Activated naive CD4-positive, alpha-beta T cell (primary cell): ENCODE measurements at places on chromosomes 2 and 18.

- DNase-seq: no peak
Observed at GRCh38 chr2:195666113-195666712, 9.2 kb downstream of the SLC39A10 start.

DNA sequence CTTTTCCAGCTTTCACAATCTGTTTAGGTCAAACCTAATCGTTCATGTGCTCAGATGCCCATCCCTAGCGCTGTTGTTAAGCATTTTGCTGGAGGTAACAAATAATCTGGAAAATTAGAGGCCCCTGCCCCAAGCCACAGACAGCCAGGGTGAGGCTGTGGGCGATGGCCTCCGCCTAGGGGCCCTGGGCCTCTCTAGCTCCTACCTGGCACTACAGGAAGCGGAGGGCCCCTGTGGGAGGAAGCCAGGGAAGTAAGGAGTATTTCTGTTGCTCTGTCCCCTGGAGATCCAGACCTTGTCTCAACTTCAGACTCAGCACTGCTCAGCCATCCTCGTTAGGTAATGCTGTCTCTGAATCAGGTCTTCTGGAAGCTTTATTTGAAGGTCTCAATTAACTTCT is 12.4 kb upstream of the FOSL2 start:
- DNase-seq: no peak

GRCh38 chr2:65678779-65679391 is 246.5 kb upstream of the SPRED2 start:
- no peak for DNase-seq

GRCh38 chr2:233142355-233142897 is 82.3 kb downstream of the INPP5D start:
- DNase-seq: no peak

DNA sequence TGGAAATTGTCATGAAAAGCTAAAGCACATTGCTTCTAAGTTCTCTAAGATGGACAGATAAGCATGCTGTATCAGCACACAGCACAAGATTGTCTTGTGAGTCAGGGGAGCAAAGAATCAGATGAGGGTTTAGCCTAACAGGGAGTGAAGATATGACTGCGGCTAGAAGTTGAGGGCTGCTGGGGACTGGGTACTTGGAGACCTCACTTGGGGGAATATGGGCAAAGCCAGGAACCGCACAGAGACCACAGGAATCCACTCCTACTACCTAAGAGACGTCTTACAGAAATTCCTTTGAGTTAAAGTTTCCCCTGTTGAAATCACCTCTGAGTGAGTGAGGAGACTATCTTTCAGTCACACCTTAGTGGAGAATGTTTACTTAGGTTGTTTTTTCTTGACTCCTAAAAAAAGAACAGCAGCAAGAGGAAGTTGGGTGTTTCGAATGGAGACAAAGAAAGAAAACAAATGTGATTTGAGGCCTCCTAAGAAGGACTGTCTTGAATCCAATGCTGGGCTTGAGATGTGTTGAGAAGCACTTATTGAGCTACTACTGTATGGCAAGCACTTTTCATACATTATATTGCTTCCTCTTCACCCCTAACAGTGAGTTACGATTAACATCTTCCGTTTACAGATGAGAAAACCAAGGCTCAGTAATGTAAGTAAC is 100.7 kb downstream of the ANKRD44 start:
- no peak for DNase-seq

GRCh38 chr2:172655838-172656573 is 79.6 kb upstream of the RAPGEF4 start:
- no peak for DNase-seq

- DNase-seq: no peak
Observed at GRCh38 chr2:30504731-30505130, 57.7 kb downstream of the LCLAT1 start.

DNA sequence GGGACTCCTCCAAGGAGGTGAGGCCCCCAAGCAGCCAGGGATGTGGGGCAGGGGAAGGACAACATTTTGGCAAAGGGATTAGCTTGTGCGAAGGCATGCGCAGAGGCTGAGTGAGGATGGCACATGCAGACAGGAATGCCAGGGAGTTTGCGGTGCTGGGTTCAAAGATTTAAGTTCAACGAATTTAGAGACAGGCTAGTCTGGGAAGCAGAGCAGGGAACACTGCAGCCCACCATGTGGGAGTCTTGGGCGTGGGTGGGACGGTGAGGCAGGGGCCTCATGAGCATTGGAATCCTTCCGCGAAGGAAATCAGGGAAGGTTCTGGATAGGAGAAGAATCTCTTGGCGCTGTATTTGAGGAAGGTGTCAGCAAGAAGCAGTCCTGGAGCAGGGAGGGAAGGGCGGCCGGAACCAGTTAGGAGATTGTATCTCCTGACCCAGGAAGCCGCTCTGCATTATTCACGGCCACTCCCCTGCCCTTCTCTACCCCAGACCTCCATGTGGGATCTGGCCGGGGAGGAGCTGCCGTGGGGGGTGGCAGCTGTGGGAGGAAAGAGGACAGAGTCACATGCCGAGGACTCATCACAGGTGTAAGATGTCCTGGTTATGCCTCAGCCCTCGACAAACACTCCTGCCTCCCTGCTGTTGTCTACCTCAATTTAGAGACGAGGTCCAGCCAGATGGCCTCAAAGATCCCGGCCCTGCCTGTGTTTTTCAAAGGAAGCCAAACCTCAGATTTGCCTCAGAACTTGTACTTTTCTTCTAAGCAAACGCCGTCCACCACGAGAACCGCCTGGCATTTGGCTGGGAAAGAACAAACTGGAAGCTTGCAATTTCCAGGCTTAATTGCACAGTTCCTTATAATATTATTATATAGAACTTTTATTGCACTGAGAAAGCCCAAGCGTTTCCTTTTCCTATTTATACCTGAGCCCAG is 123.7 kb upstream of the SMAD2 start:
- no peak for DNase-seq

GRCh38 chr2:218558986-218559385 is 9.2 kb downstream of the USP37 start:
- DNase-seq: no peak

- DNase-seq: no peak
Observed at GRCh38 chr18:68233018-68233417, 481.9 kb downstream of the TMX3 start.

DNA sequence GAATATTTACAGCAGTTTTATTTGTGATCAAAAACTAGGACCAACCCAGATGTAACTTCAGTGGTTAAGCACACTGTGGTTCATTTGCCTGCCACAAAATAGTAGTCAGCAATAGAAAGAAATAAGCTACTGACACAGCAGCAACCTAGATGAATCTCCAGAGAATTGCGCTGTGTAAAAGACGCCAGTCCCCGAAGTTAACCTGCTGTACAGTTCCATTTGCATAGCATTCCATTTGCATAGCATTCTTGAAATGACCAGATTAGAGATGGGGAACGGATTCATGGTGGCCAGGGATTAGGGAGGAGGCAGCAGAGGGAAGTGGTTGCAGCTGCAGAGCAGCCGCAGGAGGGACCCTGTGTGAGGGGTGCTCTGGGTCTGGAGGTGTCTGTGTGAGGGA is 39.3 kb upstream of the NFATC1 start:
- no peak for DNase-seq

DNA sequence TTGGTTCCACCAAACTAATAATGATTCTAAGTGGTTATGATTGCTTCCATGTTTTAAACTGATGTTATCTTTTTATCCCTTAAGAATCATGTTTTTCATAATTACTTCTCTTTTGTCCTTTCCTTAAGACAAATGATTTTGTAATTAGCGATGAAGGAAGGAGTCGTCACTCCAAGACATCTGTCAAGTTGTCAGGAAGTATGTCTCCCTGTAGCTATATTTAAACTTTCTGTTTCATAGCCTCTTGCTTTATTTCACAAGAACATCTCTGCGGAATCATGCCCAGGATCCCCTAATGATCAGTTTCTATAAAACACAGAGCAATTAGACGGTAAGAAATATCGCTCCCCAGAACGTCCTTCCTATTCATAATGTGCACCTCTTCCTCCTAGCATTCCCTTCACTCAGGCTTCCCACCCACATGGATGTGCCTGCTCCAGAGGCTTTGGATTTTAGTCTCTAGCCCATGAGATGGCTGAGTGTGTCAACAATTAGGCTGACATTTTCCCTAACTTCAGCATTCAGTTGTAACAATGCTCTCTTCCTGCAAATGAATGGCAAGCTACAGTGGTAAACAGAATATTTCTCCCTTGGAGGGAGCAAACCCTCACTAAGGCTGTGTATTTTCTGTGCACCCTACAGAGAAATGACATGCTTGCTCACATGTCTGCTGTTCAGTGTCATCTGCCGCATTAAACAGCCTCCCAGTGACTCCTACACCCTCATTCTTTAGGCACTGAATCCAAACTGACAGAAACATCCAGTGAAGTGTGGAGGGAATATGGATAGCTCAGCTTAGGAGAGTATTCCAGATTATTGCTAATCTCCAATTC is 879.6 kb upstream of the CELF4 start:
- DNase-seq: no peak

GRCh38 chr2:217988014-217988839 is 14.6 kb downstream of the TNS1 start:
- peak; percentile 21 for DNase-seq

GRCh38 chr18:12048827-12049175 is 44.8 kb upstream of the ANKRD62 start:
- no peak for DNase-seq

DNA sequence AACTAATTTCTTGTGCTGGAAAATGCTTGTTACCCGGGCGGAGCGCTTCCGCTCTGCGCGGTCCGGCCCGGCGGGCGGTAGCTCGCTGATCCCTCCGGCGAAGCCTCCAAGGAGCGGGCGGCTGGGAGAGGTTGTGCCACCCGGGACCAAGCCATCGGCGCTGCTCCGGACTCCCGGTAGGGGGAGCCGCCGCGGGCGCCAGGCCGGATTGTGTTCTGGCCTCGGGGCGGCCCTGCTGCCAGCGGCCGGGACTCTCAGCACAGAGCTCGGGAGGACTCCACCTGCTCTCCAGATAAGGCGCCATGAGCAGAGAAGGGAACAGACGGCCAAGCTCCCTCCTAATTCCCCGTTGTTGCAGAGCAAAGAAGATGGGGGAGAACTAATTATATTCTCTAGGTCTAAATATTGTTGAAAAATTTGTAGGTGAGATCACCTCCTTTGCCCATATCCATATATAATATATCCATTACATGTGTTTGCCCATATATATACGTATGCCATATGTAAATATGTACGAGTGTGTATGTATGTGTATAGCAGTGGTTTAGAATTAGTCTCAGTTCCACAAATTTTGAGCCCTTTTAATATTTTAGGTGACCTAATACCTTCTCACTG is 13.8 kb upstream of the SATB2 start:
- DNase-seq: no peak

DNA sequence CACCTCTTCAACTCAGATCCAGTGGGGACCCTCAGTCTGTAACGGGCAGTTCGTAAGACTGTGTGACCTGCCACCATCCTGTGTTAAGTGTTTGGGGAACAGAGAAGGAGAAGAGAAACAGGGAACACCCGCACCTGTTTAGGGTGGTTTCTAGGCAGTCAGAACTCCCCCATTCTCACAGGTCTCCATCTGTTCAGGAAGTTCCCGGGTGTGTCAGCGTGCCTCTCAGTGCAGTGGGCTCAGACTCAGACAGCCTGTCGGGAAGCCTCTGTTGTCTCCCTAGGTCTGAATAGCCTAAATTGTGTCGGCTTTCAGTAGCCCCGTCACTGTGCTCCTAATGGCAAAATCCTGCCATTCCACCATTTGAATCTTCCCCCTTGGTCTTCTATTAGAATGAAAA is 256.6 kb downstream of the LOXHD1 start:
- no peak for DNase-seq

GRCh38 chr2:48597492-48597891 is 20.2 kb upstream of the GTF2A1L start:
- DNase-seq: no peak

DNA sequence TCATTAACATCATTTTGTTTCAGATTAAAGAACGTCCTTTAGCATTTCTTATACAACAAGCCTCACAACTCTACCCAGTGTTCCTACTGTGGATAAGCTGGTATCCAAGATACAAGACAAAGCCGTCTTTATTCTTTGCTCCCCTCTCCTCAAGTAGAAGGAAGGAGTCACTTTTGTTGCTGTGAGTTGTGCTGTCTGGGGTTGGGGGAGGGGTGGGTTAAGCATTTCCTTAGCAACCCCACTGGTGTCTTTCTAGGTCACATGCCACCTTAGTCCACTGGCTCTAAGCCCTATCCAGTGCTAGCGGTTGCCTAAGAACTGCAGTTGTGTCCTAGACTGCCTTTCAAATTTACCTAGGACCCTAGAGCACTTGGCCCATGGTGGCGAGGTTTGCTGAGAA is 155.6 kb upstream of the PIEZO2 start:
- no peak for DNase-seq

DNA sequence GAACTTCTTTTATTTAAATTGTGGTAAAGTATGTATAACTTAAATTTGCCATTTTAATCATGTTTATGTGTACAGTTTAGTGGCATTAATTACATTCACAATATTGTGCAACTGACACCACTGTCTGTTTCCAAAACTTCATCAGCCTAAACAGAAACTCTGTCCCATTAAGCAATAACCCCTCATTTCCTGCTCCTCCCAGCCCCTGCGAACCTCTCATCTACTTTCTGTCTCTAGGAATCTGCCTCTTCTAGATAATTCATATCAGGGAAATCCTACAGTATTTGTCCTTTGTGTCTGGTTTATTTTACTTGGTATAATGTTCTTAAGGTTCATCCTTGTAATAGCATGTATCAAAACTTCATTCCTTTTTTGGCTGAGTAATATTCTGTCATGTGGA is 75.1 kb downstream of the BOLA3 start:
- no peak for DNase-seq

DNA sequence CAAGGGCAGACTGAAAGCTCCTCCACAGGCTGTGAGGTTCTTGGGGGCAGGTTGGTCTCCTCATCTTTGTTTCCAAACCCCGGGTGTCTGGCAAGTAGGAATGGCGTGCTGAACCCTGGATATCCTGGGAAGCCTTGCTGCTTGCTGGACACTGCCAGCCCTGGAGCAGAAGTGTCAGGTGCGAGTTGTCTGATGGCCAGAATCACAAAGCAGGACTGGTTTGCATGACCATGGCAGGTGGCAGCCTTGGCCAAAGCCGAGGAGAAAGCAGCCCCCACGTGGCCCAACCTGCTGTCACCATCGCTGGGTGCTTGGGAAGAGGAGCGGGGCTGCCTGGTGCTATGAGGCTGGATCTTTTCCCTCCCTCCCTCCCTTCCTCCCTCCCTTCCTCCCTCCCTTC is 309.5 kb upstream of the HS6ST1 start:
- DNase-seq: no peak

GRCh38 chr2:238027058-238027457 is 33.7 kb upstream of the SCLY start:
- DNase-seq: no peak

DNA sequence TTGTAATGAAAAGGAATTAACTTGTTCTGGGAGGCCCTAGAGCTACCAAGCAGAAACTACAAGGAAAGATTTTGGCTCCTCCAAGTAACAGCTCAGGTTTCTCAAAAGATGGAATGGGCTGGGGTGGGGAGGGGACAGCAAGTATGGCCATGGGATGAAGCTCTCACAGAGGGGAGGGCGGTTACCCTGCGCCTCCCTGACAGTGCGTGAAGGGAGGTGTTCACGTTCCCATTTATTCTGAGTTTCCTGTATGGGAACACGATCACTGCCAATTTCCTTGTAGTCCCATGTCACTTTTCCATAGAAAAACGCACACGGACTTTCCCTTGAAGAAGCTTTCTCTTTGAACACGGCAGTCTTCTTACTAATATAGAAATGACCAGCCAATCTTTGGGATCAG is 17.0 kb downstream of the CDC42EP3 start:
- DNase-seq: no peak

GRCh38 chr18:58464104-58464625 is 164.7 kb downstream of the ALPK2 start:
- no peak for DNase-seq

GRCh38 chr2:27929916-27930486 is 39.5 kb downstream of the BABAM2 start:
- DNase-seq: no peak

- DNase-seq: no peak
Observed at GRCh38 chr2:167890739-167891138, 356.7 kb downstream of the STK39 start.
